ENCODE measurements at places on chromosomes 6 and 20.

GRCh38 chr6:74069089-74069581, 373.1 kb downstream of the CD109 start:
- peak; percentile 53 for DNase-seq

DNA sequence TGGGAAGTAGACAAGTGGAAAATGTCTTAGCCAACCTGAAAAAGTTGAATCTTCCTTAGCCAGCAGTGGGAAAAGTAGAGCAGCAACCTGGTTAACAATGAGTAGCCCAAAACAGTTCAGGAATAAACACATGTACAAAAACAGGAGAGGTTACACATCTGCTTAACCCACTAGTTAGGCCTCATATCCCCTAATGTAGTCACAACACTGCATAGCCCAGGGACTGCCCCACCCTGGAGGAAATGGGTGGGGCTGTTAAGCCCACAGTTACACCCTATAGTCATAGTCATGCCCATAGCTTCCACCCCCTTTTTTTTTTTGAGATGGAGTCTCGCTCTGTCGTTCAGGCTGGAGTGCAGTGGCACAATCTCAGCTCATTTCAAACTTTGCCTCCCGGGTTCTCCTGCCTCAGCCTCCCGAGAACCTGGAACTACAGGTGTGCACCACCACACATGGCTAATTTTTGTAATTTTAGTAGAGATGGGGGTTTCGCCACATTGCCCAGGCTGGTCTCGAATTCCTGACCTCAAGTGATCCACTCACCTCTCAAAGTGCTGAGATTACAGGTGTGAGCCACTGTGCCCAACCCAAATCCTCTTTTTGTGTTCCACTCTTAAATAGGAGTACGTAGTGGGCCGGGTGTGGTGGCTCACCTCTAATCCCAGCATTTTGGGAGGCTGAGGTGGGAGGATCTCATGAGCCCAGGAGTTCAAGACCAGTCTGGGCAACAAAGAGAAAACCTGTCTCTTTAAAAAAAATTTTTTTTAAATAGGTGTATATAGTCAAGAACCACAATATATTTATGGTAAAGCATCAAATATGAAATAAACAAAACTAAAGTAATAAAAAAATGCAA, 24.5 kb downstream of the ILRUN start:
- peak; percentile 35 for DNase-seq

DNA sequence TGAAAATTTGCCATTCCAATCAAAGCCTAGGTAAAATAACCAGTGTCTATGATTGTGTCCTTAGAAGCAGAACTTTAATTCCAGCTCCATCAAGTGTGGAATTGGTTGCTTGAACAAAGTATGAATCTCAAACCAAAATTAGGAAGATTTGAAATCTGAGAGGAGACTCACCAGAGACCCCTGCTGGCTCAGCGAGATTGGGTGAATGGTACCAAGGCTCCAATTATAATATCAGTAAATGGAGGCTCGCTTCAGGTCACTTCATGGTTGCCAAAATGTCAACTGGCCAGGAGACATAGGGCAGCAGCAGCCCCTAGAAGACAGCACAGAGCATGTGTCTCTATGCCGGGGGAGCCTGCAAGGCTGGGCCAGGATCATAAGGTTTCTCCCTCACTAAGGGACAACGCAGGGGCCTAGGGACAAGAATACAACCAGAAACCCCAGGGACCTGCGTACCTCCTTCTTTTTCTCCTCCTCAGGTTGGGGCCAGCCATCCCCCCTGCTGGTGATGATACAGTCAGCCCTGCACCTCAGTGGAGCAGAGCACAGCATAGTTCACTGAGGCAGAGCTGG, 14.0 kb downstream of the RBL1 start:
- no peak for DNase-seq

- no peak for DNase-seq
These were observed 67.9 kb upstream of the E2F3 start for GRCh38 chr6:20333721-20334269.

DNA sequence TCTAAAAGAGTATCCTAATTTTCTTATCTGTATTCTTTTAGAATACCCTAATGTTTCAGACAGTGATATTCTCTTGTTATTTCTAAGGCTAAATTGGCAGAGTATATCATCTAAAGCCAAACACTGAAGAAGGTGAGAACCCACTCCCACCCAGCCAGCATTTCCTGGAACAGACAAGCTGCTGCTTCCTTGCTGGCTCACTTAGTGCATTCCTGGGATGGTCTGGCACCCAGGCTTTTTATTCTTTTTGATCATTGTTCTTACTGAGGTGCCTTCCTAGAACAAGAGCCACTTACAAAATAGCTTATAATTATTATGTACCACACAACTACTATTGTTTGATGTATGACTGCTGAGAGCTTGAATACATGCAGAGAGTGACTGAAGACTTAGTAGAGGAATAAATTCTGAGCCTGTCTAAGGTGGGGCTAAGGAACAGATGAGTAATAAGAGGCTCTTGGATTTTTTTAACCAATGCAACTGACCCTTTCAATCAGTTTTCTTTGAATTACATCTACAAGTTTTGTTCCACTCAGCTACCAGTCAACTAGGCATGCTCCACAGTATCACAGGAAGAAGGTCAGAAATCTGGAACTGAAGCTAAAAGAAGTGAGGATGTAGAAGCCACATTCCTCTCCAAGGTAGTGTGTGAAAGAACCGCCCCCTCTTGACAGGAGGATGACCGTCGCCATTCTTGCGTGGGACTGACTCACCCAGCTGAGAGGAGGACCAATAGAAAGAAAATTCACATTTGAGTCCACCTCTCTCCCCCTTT, 30.1 kb downstream of the PRPH2 start:
- DNase-seq, result peak; percentile 73

GRCh38 chr6:56570413-56571359, 72.0 kb downstream of the DST start:
- DNase-seq, result peak; percentile 55

DNA sequence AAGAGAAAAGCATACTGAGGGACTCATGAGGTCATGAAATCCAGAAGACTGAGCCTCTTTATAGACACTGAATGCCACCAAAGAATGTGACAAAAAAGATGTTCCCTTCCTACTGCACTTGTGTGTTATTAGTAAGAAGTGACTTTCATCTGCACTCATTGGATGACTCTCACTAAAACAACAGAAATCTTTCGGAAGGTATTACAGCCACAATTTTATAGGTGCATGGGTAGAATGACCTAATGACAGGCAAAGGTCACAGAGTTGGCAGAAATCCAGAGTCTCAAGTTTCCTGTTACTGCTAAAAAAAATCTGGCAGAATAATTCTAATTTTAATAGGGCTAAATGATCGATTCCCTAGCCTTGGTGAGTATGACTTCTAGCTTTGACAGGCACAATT, 13.3 kb downstream of the PKHD1 start:
- no peak for DNase-seq

- no peak for DNase-seq
These were observed 2.7 kb downstream of the EPB41L2 start for GRCh38 chr6:131060311-131060710.

- no peak for DNase-seq
These were observed 28.2 kb downstream of the VPS52 start for GRCh38 chr6:33243476-33243875.

- DNase-seq, result peak; percentile 73
These were observed 561.3 kb upstream of the JAG1 start for GRCh38 chr20:11235058-11235457.

All from fibroblast of pulmonary artery (primary cell).